Stimulated activated CD8-positive, alpha-beta memory T cell treated with anti-CD3 and anti-CD28 coated beads, Interleukin-7, amount 100 ng/mL, for 24 hours (primary cell): ENCODE measurements at places on chromosomes 7 and 10.

GRCh38 chr10:132977807-132978206 lies 35.4 kb upstream of the CFAP46 start:
- DNase-seq = no peak

DNA sequence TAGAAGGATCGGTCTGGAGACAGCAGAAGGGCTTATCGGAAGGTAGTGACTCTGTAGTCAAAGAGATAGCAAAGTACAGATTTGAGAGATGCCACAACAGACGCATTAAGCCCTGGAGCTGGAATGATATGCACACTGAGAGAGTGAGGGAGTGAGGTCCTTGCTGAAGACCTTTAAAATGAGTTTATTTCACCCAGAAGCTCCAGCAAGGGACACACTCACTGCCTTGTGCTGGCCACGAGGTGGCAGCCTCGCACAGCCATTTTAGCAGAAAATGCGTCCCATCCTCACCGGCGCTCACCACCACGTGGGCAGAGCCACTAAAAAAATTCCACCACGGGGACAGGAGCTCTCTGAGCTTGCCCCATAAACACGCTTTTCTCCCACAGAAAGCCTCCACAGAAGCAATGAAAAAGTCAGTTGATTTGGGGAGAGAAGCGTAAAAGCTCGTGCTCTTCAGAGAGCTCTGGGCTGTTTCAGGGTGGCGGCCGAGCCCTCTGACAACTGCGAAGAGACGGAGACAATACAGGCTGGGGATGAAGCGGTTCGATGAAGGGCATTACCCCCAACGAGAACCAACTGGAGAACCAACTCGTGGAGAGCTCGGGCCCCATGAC lies 163.0 kb upstream of the KLF14 start:
- DNase-seq = no peak

DNA sequence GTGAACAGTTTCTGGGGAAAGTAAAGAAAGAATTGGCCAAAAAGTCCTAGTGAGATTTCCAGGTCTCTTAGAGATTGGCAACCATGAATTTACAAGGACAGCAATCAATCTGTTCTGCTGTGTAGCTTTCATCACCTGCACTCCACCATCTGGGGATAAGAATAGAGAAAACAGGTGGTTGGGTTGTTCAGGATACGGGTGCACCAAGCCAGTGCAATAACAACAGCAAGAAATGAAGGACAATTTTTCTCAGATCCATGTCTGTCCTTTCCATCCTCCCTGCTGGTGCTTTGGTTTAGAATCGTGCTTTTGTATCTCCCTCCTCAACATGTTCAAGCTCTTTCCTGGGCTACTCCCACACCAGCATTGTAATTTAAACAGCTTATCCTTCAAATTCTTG lies 787.7 kb downstream of the GRID1 start:
- DNase-seq = no peak

DNA sequence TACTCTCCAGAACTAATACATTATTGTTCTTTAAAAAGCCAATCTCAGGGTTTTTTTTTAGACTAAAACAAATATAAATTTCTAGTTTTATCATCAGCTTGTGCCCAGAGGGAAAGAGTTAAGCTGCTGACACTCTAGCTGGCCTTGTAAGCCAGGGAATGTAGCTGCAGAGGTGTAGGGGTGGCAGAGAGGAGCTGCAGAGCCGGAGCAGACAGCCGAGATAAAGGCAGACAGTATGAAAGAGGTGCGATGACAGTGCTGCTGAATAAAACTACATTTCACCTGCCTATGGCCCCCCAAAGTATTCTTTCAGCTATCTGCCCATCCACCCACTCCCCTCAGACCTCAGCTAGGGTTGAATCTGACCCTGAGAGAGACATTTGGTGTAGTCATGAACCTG lies 653.7 kb upstream of the ZWINT start:
- DNase-seq = no peak

DNA sequence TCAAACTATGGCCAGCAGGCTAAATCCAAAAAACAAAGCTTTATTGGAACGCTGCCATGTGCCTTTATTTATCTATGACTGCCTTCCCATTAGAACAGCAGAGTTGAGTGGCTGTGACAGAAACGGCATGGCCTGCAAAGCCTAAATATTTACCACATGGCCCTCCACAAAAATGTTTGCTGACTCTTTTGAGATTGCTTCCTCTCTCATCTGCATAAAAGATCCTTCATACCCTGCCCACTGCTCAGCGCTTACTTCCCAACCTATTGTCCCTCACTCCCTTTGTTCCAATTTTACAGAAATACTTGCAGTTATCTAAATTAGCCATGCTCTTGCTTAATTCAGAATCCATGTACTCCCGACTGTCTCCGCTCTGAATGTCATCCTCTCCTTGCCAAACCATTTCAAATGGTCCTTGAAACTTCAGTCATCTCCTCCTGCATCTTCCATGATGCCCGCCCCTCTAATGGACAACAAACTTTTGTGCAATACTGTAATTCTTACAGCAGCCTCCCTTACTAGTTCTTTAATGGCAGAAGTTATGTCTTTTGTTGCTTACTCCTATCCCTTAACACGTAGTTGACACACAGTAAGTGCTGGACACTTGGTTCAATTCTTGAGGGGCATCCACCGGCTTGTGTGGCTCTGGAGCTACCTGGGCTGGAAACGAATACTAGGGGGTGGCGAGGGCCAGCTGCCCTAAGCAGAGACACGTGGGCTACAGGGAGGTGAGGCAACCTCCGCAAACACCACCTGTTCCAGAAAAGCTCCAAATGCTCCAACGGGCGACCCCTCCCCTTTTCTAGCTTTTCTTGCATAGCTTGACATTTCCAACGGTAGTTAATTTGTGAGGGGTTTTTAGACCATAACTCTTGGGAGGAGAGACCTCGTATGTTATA lies 832 bp downstream of the XRCC2 start:
- no peak for DNase-seq

DNA sequence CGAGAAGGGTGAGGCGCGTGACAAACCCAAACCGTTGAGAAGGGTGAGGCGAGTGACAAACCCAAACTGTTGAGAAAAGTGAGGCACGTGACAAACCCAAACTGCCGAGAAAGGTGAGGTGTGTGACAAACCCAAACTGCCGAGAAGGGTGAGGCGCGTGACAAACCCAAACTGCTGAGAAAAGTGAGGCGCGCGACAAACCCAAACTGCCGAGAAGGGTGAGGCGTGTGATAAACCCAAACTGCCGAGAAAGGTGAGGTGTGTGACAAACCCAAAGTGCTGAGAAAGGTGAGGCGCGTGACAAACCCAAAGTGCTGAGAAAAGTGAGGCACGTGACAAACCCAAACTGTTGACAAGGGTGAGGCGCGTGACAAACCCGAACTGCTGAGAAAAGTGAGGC lies 25.0 kb downstream of the ESYT2 start:
- no peak for DNase-seq

DNA sequence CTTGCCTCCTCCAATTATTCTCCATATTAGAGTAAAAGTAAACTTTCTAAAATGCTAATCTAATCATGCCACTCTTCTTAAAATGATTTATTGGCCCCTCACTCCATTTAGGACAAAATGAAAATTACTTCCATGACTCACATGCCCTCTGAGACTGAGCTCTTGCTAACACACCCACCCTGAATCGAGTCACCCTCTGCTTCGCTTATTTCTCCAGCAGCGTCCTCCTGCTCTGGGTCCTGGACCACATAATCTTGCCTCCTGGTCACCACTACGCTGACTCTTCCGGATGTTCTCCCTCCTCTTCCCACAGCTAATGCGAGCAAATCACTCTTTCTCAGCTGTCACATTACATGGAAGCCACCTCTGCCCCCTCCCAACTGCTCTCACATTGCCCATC lies 384.0 kb upstream of the FZD8 start:
- DNase-seq = no peak

DNA sequence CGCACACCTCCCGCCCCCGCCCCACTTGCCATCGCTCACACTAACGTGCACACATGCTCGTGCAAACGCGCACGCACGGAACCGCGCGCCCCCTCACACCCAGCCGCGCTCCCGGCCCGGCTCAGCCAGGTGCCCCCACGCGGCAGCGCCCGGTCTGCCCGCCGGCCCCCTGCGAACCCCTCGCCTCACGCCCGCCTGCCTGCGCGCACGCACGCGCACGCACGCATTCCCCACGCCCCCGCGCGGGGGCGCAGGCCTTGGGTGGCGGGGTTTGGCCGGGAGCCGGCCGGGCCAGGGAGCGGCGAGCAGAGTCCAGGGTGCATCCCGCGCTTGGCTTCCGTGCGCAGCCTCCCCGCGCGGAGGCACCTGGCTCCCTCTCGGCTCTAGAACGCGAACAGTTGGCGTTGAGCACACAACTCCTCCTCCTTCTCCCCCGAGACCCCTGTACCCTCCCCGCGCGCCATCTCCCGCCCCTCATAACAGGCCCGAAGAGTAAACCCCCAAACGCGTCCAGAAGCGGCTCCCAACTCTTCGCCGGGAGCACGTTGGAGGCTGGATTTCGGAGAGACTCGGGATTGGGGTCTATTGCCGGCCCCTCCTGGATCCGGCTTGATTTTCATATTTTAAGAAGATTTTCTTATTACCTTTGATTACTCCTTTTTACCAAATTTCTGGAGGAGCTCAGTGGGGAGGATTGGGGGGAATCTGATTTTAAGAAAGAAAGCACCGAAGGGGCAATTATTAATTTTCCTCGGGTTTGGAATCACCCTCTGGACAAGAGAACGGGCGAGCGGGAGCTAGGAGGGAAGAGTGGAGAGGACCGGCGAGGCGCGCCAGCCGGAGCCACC lies 527 bp upstream of the SORCS3 start:
- no peak for DNase-seq

DNA sequence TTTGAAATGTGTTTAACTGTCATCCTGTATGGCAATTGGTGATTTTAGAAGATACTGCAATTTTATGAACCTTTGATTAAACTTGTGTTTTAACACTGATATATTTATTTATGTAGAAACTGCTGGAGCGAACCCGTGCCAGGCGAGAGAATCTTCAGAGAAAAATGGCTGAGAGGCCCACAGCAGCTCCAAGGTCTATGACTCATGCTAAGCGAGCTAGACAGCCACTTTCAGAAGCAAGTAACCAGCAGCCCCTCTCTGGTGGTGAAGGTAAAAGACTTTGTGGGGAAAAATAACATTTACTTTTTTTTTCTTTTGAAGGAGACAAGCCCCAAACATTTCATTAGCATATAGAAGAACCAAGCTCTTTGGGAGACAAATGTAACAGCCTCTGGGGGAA lies 6.5 kb downstream of the ANLN start:
- no peak for DNase-seq

- DNase-seq = no peak
Observed at GRCh38 chr10:128416231-128416630, 290.0 kb upstream of the MKI67 start.
